ENCODE measurements at places on chromosomes 7 and 10.

DNA sequence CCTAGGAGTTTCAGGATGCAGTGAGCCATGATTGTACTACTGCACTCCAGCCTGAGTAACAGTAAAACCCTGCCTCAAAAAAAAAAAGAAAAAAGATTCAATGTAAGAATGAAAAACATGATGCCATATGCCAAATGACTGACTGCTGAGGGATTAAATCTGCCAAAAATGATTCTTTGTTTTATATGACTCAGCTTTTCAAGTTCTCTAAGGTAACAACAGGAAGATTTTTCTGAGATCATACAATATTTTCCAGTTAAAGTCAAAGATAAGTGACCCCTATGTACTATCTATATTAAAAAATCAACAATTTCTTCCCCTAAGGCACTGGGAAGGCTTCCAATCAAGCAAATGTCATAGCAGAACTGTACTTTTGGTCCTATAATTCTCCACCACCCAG, 271.2 kb upstream of the IMMP2L start:
- no peak for DNase-seq

DNA sequence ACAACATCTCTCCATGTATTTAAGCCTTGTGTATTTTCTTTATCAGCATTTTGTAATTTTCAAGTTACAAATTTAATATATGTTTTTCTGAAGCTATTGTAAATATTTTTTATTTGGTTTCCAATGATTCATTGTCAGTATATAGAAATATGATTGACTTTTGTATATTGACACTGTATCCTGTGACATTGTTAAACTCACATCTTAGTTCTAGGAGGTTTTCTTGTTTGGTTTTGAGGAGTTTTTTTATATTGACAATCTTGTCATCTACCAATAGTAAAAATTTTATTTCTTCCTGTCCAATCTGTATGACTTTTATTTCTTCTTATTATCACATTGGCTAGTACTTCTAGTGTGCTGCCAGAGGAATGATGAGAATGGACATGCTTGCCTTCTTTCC, 393.7 kb downstream of the GPAM start:
- DNase-seq, result no peak

DNA sequence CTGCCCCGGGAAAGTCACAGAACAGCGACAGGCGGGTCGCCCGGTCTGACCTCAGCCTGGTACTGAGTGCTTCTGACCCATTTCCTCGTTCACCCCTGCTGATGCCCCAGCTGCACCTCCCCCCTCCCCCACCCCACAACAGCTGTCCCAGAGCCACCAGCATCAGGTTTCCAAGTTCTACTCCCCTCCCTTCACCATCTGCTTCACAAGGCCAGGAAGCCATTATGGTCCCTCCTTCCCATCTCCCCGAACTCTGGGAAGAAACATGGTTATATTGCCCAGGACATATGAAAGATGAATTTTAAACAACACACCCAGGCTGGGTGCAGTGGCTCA, 301.9 kb upstream of the GALNT17 start:
- DNase-seq, result no peak

DNA sequence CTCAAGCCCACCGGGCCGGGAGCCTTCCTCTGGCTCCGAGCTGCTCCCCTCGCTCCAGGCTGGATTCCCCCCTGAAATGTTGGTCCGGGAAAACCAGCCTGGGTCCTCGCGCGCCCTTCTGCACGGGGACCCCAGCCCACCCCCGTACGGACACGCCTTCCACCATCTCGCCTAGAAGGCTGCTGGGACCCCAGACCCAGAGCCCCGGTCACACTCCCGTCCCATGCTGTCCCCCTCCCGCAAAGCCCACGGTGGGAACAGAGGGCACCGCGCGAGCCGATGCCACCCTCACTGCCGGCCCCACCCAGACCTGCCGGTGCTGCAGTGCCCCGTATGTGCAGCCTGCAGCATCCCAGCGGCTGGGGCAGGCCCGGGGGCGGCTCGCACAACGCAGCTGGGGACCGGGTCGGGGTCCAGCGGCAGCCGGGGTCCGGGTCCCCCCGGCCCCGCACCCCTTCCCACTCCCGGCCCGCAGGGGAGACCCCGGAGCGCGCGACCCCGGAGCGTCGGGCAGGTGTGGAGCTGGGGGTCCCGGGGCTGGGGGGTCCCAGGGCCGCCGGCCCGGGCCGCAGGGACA, 871 bp downstream of the SPOCK2 start:
- DNase-seq, result no peak

- DNase-seq, result no peak
These were observed 2.2 kb downstream of the SMARCD3 start for GRCh38 chr7:151246102-151246850.

- no peak for DNase-seq
These were observed 192.5 kb downstream of the GFRA1 start for GRCh38 chr10:116080553-116080952.

DNA sequence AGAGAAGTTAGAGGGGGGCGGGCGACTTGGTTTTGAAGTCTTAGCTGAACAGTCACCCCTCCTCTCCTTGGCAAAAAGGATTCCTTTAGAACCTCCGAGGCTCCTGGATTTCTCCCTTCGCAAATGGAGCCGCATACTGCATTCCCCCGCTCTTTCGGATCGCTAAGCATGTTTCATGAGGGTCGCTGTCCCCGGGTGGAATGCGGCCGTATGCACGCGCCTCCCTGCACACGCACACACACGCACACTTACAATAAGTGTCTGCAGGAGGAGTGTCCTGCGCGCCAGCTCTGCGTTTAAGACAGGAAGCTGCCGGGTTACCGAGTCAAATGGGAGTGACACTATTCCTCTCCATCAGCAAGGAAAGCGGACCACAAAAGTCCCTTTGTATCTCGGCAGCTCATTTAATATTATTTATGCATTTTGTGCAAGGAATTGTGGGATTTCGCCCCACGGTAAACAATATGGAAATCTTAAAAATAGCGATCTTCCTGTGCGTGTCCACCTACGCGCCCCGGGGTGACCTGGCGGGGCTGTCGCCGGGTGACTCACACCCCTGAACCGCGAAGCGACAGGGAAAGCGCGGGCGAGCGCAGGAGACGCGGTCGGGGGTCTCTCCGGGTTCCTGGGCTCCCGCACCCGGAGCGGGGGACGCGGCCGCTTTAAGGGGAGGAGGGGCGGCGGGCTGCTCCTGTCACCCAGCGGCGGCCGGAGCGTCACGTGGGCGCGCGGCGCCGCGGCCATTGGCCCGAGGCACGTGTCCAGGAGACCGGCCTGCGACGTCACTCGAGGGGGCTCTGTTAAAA, 988 bp upstream of the EN2 start:
- DNase-seq, result no peak

GRCh38 chr10:25487266-25487665, 312.5 kb downstream of the GPR158 start:
- DNase-seq, result no peak

- DNase-seq, result no peak
These were observed 17.4 kb upstream of the HPS1 start for GRCh38 chr10:98463976-98464754.

GRCh38 chr7:128267595-128267924, 26.5 kb downstream of the LEP start:
- no peak for DNase-seq

GRCh38 chr7:122528879-122529481, 169.9 kb downstream of the RNF133 start:
- no peak for DNase-seq

Measured in stimulated activated CD4-positive, alpha-beta T cell treated with anti-CD3 and anti-CD28 coated beads, TNF-alpha, amount 100 ng/mL, for 48 hours (primary cell).